Activated CD8-positive, alpha-beta memory T cell treated with anti-CD3 and anti-CD28 coated beads for 1 hour (primary cell): ENCODE measurements at places on chromosomes 2 and 18.

DNA sequence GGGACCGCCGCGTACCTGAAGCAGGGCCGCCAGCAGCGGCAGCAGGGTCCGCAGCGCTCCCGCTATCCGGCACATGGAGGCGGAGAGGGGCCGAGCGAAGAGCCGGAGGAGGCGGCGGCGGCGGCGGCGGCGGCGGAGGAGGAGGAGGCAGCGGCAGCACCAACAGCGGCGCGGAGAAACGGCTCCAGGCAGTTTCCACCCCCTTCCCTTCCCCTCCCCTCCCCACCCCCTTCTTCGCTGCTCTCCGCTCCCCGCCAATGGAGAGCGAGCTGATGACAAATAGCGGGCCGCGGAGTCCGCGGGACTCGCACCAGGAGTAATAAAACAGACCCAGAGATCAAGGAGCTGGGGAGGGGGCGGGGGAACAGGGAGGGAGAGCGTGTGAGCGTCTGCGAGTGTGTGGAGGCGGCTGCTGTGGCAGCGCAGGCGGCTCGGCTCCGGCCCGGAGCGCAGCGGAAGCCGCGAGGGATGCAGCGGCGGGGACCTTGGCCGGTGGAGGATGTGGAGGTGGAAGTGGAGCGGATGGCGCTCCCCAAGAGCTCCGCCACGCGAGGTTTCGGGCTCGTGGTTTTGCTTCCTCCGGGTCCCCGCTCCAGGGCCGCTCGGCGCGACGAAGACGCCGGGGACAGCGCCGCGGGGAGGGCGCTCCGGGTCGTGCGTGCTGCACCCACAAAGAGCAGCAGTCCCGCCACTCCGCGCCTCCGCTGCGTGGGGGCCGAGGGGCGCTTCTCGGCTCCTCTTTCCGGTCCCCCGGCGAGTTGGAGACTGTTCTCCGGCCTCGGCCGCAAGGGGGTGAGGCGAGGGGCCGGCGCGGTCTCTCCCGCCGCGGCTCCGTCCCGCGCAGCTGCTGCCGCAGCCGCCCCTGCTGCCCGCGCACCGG lies at the start of gene CDH2:
CDH2 (minus strand) TSS at position 183 of the 880 bp plus-strand sequence; CDS start at position 75, 108 bp downstream.
- DNase-seq, result no peak

GRCh38 chr2:113111823-113112287 lies 15.5 kb upstream of the IL1RN start:
- no peak for DNase-seq

DNA sequence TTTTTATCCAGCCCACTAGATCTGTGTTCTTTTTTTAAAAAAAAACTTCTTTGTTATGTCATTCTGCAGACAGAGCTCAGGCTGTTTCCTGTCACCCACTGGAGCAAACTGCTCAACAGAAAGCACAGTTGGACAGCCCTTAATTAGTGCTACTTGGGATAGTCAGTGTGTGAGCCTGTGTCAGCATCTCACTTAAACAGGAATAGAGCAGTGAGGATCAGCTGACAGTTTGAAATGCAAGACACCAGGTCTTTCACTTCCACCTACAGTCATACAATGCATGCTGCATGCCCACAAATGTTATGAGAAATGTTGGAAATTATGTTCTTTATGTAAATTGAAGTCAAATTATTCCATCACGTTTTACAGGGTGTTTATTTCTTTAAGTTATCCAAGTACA lies 174.9 kb downstream of the NR4A2 start:
- no peak for DNase-seq

DNA sequence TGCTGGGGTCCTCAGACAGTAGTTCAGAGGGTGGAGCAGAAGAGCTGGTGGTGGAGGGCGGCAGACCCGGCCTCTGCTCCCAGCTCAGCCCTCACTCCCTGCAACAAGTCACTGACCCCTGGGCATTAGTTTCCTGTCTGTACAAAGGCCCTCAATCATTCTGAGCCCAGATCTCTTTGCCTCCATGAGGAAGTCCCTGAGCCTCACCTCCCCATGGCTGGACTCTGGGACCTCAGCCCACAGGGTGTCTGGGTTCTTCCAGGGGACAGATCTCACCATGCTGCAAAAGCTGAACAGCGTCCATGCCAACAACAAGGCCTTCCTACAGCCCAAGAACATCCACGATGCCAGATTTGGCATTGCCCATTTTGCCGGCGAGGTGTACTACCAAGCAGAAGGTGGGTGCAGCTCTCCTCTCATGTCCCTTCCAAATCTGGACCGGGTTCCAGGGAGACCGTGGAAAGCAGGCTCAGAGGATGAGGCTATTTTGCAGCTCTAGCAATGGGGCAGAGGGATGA lies 49.1 kb downstream of the MYO7B start:
- no peak for DNase-seq

DNA sequence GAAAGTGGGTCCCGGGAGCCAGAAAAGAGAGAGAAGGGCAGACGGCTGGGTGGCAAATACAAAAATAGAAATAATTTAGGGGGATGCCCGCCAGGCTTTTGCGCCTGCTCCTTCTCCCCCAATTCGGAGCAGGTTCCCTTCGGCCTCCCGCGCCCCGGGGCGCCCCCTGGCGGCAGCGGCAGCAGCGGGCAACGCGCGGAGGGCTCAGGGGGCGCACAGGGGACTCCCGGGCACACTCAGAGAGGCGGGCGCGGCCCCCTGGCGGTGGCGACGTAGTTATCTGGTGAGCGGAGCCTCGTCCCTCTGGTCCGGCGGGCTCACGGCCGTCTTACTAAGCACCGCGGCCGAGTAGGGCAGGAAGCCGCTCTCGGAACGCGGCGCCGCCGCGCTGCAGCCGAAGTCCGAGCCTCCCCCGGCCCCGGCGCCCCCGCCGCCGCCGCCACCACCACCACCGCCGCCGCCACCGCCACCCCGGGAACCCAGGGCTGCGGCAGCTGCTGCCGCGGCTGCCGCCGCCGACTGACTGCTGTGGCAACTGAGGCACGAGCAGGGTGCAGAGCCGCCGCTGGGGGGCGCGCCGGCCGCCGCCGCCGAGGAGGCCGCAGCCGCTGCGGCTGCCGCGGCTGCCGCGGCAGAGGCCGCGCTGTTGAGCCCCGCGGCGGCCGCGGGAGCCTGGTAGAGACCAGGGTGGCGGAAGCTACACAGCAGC lies 3.8 kb downstream of the EVX2 start:
- DNase-seq, result no peak
